ENCODE measurements at places on chromosomes 11 and 22. TPM values are rescaled to one million over a fixed set of nuclear protein-coding genes. Genes with fewer than 3 reads are reported as not detected.

HBG2 gene
- total RNA-seq = not detected

OR6A2 gene
- not detected for total RNA-seq

MRGPRE gene
- not detected for total RNA-seq

DNA sequence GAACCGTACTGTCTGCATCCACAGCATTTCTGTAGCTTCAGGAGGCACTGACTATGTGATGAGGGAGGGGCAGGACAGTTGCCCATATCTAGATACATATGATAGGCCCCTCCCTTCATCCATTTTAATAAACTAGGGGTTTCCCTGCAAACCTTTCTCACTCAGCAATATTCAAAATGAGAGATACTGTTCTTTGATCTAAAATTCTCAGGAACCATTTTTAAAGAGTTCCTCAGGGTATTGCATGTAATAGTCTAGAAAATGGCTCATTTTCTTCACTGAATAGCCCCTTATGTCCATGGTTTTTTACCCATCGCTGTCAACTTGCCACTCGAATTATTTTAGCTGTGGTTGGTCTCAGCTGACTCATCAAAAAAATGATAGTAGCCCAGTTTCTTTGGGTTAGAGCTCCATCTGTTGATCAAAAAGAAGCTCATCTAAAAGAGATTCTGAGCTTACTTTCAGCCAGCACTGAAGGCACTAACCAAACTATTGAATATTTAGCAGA, 37.0 kb upstream of the DNAJB7 start:
- H3K36me3 ChIP-seq = no peaks in the 10 kb centered on the region
- H3K4me3 ChIP-seq = no peak overlapping the region
- no peaks in the 10 kb centered on the region for H3K27me3 ChIP-seq

DNA sequence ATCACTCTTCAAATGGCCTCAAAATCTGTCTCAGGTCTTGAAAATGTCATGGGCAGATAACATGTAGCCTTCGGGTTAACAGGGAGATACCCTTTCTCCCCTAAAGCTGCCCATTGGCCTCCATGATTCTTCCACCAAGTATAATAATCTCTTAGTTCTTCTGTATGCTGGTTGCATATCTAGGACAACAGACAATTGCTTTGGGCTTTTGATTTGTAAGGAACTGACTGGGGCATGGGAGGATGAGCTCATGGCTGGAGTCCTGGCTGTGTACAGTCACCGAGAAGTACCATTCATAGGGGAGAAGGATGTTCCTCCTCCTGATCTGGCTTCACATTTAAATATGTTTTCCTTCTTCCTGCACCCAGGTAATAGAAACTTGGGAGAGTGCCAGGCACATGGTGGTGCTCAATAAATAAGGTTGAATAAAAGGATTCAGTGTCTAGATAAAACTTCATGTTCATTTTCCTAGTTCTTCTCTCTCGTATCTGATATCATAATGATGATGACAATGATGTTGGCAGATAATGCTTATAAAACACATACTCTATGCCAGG, 2.8 kb upstream of the AMPD3 start:
- H3K36me3 ChIP-seq = no peaks in the 10 kb centered on the region
- no peak overlapping the region for H3K27ac ChIP-seq
- no peaks in the 10 kb centered on the region for H3K27me3 ChIP-seq
- no peaks in the 10 kb centered on the region for H3K4me1 ChIP-seq
- H3K4me3 ChIP-seq = no peak overlapping the region

- H3K27ac ChIP-seq = no peak overlapping the region
- no peaks in the 10 kb centered on the region for H3K36me3 ChIP-seq
- H3K4me3 ChIP-seq = no peak overlapping the region
- H3K4me1 ChIP-seq = peaks cover 5% of the 10 kb centered on the region
These were observed 36.2 kb downstream of the PISD start for GRCh38 chr22:31625661-31626426.

DNA sequence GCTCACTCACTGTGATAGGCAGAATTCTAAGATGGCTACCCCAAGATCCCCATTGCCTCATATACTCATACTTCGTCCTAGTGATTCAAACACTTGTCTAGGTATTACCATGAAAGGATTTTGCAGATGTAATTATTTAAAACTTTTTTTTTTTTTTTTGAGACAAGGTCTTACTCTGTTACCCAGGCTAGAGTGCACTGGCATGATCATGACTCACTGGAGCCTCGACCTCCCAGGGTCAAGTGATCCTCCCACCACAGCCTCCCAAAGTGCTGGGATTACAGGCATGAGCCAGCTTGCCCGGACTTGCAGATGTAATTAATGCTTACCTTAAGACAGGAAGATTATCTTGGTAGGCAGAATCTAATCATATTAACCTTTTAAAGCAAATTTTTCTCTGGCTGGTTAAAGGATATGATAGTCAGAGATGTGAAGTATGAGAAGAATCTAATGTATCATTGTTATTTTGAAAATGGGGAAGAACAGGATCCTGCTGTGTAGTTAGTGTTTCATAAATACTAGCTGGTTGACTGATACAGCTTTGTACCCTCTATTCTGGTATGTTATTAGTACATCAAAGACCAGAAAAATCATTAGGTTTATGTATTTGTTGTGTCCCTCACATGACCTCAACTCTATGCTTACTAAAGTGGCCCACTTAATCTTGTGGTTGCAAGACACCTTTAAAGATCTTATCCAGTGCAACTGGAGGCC, 35.5 kb downstream of the C2CD3 start:
- H3K36me3 ChIP-seq = peaks cover 7% of the 10 kb centered on the region
- H3K4me1 ChIP-seq = no peaks in the 10 kb centered on the region
- H3K27me3 ChIP-seq = no peaks in the 10 kb centered on the region
- H3K27ac ChIP-seq = no peak overlapping the region
- DNase-seq = no peak
- H3K4me3 ChIP-seq = no peak overlapping the region

GRCh38 chr11:124543145-124543544, 309 bp downstream of the OR8B12 start:
- no peak overlapping the region for H3K27ac ChIP-seq
- no peak for DNase-seq
- H3K4me1 ChIP-seq = peaks cover under 1% of the 10 kb centered on the region

DNA sequence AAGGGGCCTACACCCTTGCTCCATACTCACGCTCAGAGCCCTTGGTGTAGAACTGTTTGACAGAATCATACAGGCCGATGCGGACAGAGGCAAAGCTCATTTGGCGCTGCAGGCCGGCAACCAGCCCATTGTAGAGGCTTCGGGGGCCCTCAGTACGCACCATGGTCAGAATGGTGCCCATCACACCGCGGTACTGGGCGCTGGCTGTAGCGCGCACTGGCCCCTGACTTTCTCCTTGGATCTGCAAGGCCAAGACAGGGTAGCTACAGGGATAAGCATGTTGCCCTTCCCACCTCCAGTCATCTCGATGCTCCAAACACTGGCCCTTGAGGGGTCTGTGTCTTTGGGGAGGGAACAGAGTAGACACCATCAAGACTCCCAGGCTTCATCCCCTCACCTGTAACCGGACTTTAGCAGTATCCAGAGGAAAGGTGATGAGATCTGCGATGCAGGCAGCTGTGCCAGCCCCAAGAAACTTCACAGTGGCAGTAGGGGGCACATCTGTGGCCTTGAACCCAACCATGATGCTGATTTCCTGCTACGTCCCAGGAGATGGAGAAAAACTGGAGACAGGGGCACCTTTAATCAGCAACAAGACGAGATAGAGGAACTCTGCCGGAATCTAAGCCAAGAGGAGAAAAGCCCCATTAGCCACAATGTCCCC, 4.7 kb downstream of the UCP2 start:
- H3K27ac ChIP-seq = no peak overlapping the region
- H3K27me3 ChIP-seq = no peaks in the 10 kb centered on the region
- H3K4me1 ChIP-seq = peaks cover 5% of the 10 kb centered on the region
- no peaks in the 10 kb centered on the region for H3K36me3 ChIP-seq
- no peak for DNase-seq

DNA sequence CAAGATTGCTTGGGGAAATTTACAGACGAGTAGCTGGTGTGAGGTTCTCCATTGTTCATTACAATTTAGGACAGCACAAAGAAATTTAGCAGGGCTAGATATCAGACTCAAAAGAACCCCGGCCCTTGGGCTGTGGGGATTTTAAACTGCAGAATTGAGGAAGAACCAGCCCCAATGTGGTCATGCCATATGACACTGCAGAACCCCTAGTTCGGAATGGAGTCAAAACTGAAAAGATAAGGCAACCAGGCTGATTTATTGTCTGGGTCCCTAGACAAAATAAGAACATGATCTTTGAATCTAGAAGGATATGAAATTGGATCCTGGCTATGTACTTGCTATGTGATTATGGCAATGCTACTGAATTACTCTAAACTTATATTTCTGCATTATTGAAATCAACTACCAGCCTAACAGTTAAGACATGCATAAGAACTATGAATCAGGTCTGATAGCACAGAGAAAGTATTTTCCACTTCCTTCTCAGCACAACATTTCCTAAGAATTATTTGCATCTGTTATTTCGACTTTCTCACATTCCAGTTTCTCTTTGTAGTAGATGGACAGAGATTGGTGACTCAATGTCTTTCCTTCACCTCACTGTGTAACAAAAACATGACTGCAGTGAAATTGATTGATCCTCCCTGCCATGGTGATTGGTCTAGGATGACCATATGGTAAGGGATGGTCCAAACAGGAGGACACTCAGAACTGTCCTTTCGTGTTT, 13.2 kb downstream of the MMP3 start:
- no peak for DNase-seq
- H3K27ac ChIP-seq = no peak overlapping the region
- no peaks in the 10 kb centered on the region for H3K27me3 ChIP-seq
- H3K4me1 ChIP-seq = no peaks in the 10 kb centered on the region

DNA sequence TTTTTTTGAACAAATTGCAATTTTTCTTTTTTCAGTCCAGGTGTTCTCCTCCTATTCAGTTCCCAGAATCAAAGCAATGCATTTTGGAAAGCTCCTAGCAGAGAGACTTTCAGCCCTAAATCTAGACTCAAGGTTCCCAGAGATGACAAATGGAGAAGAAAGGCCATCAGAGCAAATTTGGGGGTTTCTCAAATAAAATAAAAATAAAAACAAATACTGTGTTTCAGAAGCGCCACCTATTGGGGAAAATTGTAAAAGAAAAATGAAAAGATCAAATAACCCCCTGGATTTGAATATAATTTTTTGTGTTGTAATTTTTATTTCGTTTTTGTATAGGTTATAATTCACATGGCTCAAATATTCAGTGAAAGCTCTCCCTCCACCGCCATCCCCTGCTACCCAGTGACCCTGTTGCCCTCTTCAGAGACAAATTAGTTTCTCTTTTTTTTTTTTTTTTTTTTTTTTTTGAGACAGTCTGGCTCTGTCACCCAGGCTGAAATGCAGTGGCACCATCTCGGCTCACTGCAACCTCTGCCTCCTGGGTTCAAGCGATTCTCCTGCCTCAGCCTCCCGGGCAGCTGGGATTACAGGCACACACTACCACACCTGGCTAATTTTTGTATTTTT, 6.2 kb upstream of the UBE4A start:
- H3K27ac ChIP-seq = no peak overlapping the region
- H3K36me3 ChIP-seq = no peaks in the 10 kb centered on the region
- H3K27me3 ChIP-seq = no peaks in the 10 kb centered on the region
- H3K4me3 ChIP-seq = no peak overlapping the region
- DNase-seq = no peak

- no peak overlapping the region for H3K4me3 ChIP-seq
- no peaks in the 10 kb centered on the region for H3K27me3 ChIP-seq
- H3K36me3 ChIP-seq = no peaks in the 10 kb centered on the region
- no peak for DNase-seq
These were observed 581.4 kb downstream of the KCNA4 start for GRCh38 chr11:29435421-29435820.

All from right lobe of liver (tissue), 6 donors.